ENCODE measurements at places on chromosomes 6 and 20.

GRCh38 chr6:159090530-159091480 lies 46.0 kb upstream of the TAGAP start:
- DNase-seq = no peak

DNA sequence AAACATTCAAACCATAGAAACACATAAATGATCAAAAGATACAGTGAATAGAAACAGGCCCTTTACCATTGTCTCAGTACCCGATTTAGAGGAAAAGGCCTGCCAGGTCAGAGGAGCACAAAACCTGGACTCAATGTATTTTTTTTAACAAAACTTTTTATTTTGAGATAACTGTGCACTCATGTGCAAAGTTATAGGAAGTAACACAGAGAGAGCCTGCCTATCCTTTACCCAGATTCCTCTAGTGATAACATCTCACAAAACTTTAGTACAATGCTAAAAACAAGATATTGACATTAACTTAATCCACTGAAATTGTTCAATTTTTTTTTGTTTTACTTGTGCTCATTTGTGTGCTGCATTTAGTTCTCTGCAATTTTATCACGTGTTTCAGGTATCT lies 36.8 kb upstream of the SAMD3 start:
- DNase-seq = no peak

- DNase-seq = no peak
Observed at GRCh38 chr20:15475483-15475882, 1097.8 kb downstream of the KIF16B start.

GRCh38 chr6:57248311-57248895 lies 26.3 kb upstream of the RAB23 start:
- no peak for DNase-seq

GRCh38 chr20:33059741-33060390 lies 6.2 kb downstream of the BPIFB3 start:
- no peak for DNase-seq

DNA sequence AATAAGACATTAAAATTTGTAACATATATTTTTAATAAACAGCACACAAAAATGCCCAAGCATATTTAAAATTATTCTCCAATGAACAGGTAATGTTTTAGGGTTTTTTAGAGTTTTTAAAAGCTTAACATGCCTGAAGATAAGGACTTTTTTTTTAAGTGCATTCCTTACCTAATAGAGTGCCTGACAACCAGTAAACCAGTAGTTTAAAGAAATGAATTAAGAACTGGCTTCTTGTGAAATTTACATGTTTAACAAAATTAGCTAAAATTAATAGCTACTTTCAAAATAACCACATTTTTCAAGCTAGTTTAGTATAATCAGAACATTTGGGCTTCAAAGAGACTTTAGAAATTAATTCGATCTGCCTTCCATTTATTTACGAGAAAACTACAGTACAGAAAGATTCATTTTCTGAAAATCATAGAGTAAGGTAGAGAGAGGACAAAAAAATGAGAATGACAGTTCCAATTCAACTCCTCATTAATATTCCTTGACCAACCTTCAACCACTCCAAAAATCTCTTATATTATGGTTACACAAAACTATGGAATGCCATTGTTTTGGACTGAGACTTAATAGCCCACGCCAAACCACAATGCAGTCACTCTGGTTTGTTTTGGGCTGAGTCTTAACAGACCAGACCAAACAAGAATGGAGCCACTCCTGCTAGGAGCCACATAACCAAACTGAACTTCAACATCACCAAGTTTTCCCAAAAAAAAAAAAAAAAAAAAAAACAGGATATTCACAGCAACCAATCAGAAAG lies 5.7 kb upstream of the PLN start:
- DNase-seq = no peak

DNA sequence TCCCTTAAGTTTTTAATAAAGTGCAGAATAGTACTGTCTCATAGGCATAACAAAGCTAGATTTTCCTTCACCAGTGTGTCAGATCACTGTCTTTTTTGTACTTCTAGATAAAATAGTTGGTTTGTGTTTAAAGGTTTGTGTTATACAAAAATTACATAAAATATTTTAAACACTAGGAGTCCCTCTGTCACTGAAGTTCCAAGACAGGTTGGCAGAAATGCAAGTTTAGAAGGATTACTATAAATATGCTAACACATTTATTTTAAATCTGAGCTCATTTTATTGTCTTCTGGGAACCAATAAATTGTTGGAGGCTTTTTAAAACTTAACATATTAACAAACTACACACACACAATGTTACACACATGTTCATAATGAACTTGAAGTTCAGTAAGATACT lies 30.8 kb upstream of the RUNX2 start:
- no peak for DNase-seq

GRCh38 chr6:42051268-42051653 lies 937 bp downstream of the TAF8 start:
- no peak for DNase-seq

DNA sequence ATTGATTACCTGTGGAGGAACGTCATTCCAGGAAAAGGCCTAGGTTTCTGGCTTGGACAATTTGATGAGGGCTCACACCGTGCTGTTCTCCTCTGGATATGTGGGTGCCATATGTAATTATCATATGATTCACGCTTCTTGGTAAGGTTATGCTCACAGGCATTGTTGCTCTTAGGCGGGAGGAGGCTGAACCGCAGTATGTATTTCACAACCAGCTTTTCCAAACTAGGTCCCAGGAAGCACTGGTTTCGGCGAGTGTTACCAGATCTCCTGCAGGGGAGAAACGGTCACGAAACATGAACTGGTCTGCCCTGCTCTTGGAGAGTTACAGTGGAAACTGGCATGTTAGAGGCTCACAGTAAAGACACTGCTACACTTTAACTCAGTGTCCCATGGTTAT lies 793 bp upstream of the FAM50B start:
- DNase-seq = no peak

GRCh38 chr6:142316791-142317368 lies 15.1 kb downstream of the ADGRG6 start:
- DNase-seq = no peak

Measured in CD4-positive, alpha-beta T cell treated with Interleukin-21 for 1 hour (primary cell).